Activated T-cell treated with anti-CD3 and anti-CD28 coated beads for 4 hours (primary cell): ENCODE measurements at places on chromosomes 4 and X.

DNA sequence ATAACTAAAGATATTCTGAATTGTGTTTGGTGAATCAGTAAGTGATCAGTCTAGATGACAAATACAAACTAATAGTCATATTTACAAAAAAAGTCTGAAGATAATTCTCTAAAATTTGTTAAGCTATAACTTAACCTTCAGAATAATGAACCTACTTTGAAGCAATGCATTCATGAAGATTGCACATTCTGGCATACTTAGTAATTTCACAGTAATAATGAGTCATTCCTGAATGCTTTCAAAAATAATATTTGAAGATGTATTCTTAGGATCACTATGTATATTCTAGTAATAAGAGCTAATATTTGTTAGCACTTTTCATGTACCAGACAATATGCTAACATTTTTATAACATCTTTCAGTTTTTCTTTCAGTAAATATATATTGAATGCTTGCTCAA, 756.7 kb upstream of the SLIT2 start:
- DNase-seq, result no peak

DNA sequence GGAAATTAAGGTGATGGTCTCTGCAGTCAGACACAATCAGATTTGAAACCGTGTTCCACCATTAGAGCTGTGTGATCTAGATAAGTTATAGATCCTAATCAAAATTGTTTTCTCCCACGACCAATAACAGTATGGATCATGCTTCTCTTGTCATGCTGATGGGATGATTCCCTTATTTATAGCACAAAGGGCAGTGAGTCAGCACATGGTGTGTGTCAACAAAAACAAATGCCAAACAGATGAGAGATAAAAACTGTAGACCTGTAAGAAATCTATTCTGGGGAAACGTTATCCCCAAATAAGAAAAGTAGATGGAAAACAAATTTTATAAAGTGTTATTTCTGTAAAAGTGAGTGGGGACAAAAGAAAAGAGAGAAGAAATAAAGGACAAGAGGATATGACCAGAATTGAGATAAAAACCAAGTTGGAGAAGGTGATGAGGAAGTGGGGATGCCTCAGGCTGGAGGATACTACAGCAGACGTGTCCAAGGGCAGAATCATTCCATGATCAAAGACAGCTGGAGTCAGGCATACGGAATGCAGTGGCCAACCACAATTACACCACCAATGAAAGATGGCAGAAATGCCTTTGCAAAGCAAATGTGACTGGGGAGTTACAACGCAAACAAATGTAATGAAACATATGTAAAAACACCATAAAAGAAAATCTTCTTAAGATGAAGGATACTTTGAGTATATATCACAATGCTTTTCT, 377.8 kb upstream of the PRKX start:
- no peak for DNase-seq

- no peak for DNase-seq
These were observed 4.6 kb upstream of the DCAF4L1 start for GRCh38 chr4:41976775-41977516.

DNA sequence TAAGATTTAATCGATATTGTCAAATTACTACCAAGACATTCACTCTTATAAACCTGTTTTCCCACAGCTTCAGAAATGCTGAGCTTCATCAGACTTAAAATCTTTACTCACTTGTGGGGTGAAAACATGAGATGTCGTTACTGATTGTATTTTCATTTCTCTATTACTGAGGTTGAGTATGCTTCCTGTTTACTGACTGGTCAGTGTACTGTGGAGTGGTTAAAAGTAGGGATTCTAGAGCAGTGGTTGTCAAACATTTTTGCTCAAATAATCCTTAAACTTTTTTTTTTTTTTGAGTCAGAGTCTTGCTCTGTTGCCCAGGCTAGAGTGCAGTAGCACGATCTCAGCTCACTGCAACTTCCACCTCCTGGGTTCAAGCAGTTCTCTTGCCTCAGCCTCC, 50.3 kb downstream of the NSUN7 start:
- no peak for DNase-seq

GRCh38 chrX:110951472-110952269, 144.3 kb upstream of the PAK3 start:
- DNase-seq, result no peak

DNA sequence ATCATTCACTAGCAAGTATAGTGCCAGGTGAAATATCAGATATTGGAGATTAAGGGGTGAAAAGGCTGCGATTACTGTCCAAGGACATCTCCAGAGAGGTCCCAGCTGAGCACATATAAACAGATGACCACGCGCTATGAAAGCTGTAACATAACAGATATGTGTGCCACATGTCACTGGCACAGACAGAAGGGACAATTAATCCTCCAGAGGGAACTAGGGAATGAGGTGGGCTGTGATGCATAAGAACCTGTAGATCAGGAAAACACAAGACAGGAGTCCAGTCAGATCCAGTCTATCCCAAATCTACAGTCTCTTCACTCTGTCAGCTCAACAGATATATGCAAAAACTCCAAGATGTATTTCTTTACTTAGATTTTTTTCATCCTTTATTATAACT, 157.2 kb downstream of the LDB2 start:
- DNase-seq, result no peak

DNA sequence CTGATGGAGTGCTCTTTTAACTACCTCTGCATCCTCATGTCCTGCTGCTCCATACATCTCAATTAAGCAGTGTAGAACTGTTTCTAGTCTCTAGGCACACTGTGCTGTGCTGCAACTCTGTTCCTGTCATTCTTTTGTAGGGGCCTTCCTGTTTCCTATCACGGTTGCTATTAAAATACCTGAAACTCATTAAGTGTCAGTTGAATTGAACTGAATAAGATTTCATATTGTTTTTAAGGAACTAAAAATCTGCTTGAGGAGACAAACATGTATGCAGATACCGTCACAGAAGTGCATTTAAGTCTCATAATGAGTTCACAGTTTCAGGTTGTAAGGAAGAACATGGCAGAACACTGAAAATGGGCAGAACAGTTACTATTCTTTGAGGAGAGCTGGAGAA, 170.1 kb downstream of the LARP7 start:
- no peak for DNase-seq

- DNase-seq, result no peak
These were observed 1410.9 kb downstream of the PCDH18 start for GRCh38 chr4:136121426-136121825.

GRCh38 chrX:3384327-3384726, 37.9 kb upstream of the MXRA5 start:
- no peak for DNase-seq

- no peak for DNase-seq
These were observed 530 bp upstream of the NMU start for GRCh38 chr4:55636656-55636999.

- DNase-seq, result no peak
These were observed 161.9 kb downstream of the RELL1 start for GRCh38 chr4:37524267-37524666.

DNA sequence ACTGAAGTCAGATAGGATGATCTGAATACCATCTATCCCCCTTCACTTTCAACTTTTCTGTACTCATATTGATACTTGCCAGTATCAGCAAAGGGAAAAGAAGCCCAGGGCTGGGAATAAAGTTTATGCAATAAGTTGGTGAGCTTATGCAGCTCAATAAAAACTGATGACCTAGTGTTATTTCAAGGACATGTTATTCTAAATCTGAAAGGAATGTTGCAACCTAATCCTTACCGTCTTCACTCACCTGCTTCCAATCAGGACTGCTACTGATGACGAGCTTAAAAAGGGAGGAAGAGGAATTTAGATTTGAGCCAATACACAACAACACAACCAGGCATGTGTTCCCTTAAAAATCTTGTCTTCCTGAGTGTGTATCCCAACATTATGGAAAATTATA, 419.9 kb downstream of the SPRY1 start:
- DNase-seq, result no peak

- DNase-seq, result no peak
These were observed 7.5 kb downstream of the FRYL start for GRCh38 chr4:48772556-48772955.

GRCh38 chr4:7793186-7793585, 146.5 kb downstream of the AFAP1 start:
- no peak for DNase-seq

DNA sequence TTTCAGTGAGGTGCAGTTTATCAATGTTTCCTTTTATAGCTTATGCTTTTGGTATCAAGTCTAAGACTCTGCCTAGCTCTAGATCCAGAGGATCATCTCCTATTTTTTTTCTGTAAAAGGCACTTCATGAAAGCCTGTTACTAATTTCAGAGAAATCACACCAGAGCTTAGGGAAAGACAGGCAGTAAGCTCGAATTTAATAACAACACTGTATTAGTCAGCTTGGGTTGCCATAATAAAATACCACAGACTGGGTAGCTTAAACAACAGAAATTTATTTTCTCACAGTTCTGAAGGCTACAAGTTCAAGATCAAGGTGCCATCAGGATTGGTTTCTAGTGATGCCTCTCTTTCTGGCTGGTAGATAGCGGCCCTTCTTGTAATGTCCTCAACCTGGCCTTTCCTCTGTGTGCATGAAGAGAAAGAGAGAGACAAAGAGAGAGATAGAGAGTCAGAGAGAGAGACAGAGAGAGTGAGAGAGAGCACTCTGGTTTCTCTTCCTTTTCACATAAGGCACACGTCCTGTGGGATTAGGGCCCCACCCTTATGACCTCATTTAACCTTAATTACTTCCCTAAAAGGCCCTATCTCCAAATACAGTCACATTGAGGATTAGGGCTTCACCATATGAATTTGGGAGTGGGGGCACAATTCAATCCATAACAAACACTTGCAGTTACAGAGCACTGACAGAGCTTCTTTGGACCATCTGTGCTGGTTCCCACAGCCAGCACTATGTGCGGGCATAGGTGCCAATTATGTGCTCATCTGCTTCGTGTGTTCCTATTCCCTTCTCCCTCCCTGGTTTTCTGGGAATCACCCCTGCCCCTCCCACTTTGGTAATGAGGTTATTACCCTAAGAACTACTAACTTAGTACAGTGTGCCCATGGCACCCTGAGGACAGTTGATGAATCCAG, 114.8 kb upstream of the MED14 start:
- no peak for DNase-seq

DNA sequence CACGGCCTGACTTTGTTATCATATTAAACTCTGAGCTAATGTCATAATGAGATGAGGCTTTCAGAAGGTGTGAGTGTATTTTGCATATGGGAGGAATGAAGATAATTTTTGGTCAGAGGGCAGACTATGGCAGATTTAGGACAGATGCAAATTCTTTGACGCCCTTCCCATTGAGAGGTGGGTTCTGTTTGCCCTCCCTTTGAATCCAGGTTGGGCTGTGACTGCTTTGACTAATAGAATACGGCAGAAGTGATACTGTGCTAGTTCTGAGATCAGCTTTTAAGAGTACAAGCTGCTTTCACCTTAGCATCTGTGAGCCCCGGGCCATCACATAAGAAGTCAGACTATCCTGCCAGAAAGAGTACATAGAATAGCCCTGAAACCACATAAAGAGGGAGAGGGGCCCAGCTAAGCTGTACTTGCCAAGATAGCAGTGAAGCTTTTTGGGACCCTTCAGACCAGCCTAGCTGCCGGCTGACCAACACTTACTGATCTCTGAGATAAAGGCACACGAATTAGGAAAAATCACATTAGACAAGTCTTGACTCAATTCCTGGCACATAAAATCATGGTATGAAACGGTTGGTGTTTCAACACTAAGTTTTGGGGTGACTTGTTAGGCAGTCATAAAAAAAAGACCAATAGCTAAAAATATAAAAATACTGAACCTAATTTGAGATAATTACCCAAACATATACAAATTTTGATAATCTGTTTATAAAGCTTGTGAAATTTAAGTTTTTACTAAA, 166.7 kb upstream of the SH3RF1 start:
- no peak for DNase-seq

DNA sequence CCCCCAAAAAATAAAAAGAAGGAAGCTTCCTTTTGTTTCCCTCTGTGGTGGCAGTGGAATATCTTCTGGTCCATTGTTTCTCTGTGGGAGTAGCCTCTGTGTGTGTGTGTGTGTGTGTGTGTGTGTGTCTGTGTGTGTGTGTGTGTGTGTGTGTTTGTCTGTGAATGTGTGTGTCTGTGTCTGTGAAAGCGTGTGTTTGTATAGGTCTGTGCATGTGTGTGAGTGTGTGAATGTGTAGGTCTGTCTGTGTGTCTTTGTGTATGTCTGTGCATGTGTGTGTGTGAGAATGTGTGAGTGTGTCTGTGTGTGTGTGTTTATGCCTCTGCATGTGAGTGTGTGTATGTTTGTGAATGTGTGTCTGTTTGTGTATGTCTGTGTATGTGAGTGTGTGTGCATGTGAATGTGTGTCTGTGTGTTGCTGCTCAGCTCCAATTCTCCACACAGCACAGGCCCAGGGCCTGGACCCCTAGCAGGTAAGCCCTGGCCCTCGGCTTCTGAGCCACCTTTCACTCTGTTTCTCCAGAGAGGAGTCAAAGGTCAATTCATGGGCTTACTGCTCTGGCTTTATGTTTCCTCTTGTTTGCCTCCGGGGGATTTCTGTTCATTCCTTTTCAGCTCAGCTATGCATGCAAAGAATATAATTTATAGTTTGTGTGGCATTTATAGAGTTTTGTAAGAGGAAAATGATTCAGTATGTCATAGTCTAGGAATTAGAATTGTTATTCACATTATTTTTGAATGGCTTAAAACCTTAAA, 89.8 kb downstream of the UCHL1 start:
- DNase-seq, result no peak

- no peak for DNase-seq
These were observed 556.5 kb upstream of the NR3C2 start for GRCh38 chr4:148998719-148999118.

DNA sequence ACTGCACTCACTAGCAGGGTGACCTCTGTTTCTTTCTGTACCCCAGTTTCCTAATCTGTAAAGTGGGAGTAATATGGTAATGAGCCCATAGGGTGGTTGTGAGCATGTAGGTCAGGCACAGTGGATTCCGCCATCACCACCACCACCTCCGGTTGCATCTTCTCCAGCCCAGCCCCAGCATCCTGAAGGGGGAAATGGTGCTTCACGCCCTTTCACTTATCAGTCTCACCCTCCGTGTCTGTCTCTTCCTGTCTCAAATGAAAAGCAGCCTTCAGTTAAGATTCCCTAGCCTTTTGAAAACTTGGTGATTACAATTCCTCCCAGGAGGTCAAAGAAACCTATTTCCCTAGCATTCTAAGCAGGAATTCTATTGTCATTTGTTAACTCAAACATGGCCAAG, 16.9 kb upstream of the XPNPEP2 start:
- no peak for DNase-seq

GRCh38 chr4:69995526-69996016, at the start of gene STATH:
STATH (plus strand) TSS chr4:69995966; CDS start chr4:69998438, 2,472 bp downstream.
- DNase-seq, result no peak
